GM23338 (cell line): ENCODE measurements at places on chromosomes 13 and 19. TPM values are rescaled to one million over a fixed set of nuclear protein-coding genes. Genes with fewer than 3 reads are reported as not detected.

Gene ZNF90
- 101 and 122 TPM in 2 replicates for total RNA-seq

Gene DIAPH3
- 19.5 and 23.4 TPM in 2 replicates for total RNA-seq

DNA sequence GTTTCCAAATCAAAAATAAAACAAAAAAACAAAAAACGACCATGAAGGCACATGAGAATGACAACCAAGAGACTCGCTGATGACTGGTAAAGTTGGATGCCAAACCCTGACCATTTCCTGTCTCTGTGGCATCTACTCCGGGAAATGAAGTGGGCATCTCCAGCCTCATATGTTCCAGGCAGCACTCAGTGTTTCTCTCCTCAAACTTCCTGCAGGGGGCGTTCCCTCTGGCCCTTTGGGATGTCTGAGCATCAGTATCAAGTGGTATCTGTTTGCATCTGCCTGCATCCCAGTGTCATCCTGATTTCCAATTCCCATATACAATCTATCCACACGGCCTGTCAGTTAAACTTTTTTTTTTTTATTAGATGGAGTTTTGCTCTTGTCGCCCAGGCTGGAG, 9.8 kb upstream of the SIGLEC12 start:
- no peak overlapping the region for H3K4me3 ChIP-seq
- H3K27ac ChIP-seq, result no peak overlapping the region
- H3K4me1 ChIP-seq, result no peaks in the 10 kb centered on the region
- H3K27me3 ChIP-seq, result no peaks in the 10 kb centered on the region
- DNase-seq, result peak; percentile 85

GRCh38 chr13:49319951-49320350, 72.2 kb downstream of the CDADC1 start:
- DNase-seq, result no peak
- H3K4me1 ChIP-seq, result no peaks in the 10 kb centered on the region
- no peaks in the 10 kb centered on the region for H3K36me3 ChIP-seq
- H3K27ac ChIP-seq, result no peak overlapping the region
- no peak overlapping the region for H3K4me3 ChIP-seq

GRCh38 chr19:3669947-3670795, 30.1 kb downstream of the PIP5K1C start:
- no peaks in the 10 kb centered on the region for H3K27me3 ChIP-seq
- H3K4me3 ChIP-seq, result no peak overlapping the region
- no peaks in the 10 kb centered on the region for H3K36me3 ChIP-seq
- H3K27ac ChIP-seq, result 0 out of 2 replicates have a peak overlapping the region, but pooled peaks have one; percentile 66
- H3K4me1 ChIP-seq, result peaks cover 6% of the 10 kb centered on the region; the same call in 1 of the 2 replicates
- DNase-seq, result no peak

- H3K4me3 ChIP-seq, result no peak overlapping the region
- H3K4me1 ChIP-seq, result no peaks in the 10 kb centered on the region
- H3K27me3 ChIP-seq, result no peaks in the 10 kb centered on the region
- no peak for DNase-seq
- no peaks in the 10 kb centered on the region for H3K36me3 ChIP-seq
Observed at GRCh38 chr13:86572115-86572514, 772.9 kb upstream of the SLITRK6 start.

- peak overlapping the region; percentile 88 for H3K4me3 ChIP-seq
- no peak for DNase-seq
- no peaks in the 10 kb centered on the region for H3K36me3 ChIP-seq
Observed at GRCh38 chr19:50723735-50724521, 764 bp downstream of the CLEC11A start.

- DNase-seq, result no peak
- H3K4me1 ChIP-seq, result peaks cover 30% of the 10 kb centered on the region
- H3K36me3 ChIP-seq, result peaks cover 17% of the 10 kb centered on the region; the same call in 1 of the 2 replicates
- H3K4me3 ChIP-seq, result peak overlapping the region; percentile 89
Observed at GRCh38 chr19:4399812-4400134, 574 bp downstream of the SH3GL1 start.
